ENCODE measurements at places on chromosomes 13 and 19.

GRCh38 chr13:40456397-40456953 is 210.0 kb downstream of the FOXO1 start:
- DNase-seq = no peak

GRCh38 chr19:2035590-2035991 is 15.5 kb downstream of the MKNK2 start:
- DNase-seq = no peak

- no peak for DNase-seq
Measured at GRCh38 chr19:12800923-12801465, 606 bp downstream of the PRDX2 start.

GRCh38 chr13:113029487-113030258 is 60.7 kb downstream of the MCF2L start:
- DNase-seq = peak; percentile 66

GRCh38 chr13:113585896-113586295 is 1.3 kb downstream of the TFDP1 start:
- no peak for DNase-seq

GRCh38 chr13:105665284-105665683 is 870.2 kb downstream of the EFNB2 start:
- no peak for DNase-seq

GRCh38 chr13:77599351-77599750 is 63.8 kb downstream of the SCEL start:
- DNase-seq = no peak

DNA sequence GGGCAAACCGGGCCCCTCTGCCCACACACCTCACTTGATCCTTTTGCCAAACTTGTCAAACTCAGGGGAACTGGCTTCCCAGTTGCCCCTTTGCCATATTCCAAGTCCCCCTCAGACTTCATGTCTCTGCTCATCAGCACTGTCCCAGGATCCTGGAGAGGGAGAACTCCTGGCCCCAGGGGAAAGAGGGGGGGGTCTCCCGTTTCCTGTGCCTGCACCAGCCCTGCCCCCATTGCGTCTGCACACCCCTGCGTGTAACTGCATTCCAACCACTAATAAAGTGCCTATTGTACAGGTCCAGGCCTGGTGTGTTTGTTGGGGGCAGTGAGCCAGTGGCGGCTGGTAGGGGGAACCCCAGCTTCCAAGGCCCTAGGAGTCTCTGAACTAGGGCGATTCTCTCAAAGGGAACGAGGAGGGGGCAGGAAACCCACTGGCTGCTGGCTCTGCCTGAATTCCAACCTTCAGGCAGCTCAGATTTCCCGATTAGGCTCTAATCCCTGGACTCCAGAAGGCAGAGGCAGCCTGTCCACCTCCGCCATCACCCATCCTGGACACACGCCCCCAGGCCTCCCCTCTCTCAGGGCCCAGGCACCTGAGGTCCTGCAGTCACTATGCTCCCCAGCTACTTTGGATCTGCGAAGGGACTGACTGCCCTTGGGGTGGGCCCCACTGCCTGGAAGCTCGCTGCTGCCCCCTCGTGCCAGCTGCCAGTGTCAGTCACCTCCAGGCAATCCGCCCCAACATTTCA is 9.7 kb upstream of the ILF3 start:
- DNase-seq = peak; percentile 84

DNA sequence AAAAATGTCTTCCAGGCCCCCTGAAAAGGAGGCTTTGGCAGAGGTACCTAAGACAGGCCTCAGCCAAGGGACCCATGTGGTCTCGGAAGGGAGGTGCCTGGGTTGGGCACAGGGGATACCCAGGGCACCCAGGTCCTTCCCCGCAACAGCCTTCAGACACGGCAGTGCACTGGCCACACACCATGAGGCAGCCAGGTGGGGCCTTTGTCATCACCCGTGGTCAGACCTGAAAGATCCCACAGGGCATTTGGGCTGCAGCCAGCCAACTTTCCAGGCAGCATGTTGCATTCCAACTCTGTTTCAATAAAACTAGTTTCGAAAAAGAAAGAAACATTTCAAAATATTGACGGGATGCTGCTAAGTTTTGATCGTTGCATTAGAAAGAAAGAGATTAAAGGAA is 4.7 kb upstream of the TUBGCP3 start:
- no peak for DNase-seq

DNA sequence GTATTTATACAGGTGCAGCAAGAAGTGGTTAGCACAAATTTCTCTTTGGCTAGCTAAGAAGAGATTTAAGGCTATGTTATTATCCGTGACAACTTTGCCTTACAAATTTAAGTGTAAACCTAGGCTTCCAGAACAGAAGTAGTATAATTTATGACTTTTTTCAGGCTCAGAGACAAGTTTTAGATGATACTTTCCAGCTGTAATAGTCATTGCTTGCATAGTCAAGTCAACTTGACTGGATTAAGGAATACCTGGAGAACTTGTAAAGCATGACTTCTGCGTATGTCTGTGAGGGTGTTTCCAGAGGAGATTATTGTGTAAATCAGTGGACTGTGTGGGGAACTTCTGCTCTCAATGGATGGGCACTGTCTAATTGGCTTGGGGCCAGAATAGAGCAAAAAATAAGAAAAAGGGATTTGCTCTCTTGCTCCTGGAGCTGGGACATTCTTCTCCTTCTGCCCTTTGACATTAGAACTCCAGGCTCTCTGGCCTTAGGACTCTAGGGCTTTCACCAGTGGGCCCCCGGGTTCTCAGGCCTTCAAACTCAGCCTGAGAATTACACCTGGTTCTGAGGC is 33.0 kb downstream of the CYSLTR2 start:
- no peak for DNase-seq

DNA sequence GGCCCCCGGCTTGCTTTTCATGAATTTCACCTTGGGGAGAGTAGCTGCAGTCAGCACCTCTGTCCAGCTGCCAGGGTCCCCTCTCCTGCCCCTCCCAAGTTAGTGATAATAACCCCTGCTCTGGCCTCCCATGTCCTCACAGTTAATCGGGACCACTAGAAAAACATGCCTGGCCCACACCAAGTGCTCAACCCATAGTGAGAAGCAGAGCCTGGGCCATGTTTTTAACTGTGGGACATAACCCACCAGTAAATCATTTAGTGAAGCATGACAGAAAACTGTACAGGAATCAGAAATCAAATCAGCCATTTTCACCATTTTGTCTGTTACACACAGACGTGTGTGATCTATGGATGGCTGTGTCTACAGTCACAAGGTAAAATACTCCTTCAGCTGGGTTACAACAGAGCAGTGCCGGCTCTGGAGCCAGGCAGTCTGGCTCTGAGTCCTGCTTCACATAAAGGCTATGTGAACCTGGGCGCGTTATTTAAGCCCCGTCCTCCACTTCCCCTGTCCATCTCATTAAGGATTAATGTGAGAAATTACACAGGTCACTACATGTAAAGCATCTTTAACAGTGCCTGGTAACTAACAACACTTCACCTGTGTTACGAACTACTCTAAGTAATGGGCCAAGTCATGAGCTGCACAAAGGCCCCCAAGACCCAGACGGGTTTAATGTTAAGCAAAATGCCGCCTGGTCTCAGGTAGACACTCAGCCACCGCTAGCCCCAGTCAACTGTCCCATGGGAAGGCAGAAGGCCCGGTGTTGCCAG is 7.6 kb upstream of the ECH1 start:
- no peak for DNase-seq

- DNase-seq = no peak
Measured at GRCh38 chr13:37163641-37164265, 58.3 kb upstream of the CSNK1A1L start.

DNA sequence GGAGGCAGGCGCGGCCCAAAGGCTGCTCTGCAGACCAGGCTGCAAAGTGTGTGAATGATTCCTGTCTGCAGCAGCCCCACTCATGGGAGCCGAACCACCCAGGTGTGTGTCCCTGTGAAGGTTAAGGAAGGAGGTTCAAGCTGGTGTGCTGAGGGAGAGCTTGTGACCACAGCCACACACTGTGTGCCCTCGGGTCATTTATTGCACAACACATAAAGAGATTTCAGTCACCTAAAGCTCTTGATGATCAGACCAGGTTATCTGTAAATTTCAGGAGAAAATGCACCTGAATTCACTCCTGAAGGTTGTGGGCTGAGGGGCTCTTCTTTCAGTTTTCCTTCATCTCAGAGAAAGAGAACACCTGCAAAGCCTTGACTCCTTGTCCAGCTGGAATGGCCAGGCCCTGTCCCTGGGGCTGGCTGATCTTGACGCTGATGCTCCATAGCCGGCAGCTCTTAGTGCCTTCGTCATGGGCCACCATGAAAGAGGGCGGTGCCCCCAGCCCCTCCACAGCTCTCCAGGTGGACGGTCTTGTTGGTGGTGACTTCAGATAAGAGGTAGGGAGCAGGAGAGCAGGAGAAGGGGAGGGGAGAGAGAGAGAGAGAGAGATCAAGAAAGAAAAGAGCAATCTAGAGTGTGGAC is 110.8 kb upstream of the C1QTNF9B start:
- DNase-seq = no peak

DNA sequence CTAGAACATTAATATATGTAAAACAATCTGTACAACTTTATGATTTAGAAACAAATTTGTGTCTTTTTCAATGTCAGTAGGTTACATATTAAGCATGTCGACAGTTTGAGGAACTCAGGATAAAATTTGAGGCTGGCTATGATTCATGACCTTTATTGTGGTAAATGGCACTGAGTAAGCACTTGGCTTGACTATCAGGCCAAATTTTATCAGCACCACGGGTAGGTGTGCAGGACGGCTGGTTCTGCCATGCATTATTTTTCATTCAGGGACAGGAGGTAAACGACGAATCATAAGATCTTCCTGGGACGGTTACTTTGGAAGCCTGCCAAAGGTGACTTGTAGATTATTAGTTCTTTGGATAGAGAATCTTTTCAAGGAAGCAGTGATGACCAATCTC is 19.9 kb upstream of the CYP4F8 start:
- no peak for DNase-seq

DNA sequence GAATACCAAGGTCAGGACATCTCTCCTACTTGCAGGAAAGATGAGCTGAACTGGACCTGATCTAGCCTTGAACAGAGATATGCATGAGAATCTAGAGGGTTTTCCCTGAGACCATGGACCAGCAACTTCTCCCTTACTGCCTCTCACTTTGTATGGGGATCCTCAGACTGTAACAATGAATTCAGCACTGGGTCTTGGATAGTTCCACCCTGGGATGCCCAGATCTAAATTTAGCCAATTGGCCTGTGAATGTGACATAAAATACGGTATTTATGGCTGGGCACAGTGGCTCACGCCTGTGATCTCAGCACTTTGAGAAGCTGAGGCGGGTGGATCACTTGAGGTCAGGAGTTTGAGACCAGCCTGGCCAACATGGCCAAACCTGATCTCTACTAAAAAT is 15.3 kb upstream of the LILRA2 start:
- DNase-seq = no peak

DNA sequence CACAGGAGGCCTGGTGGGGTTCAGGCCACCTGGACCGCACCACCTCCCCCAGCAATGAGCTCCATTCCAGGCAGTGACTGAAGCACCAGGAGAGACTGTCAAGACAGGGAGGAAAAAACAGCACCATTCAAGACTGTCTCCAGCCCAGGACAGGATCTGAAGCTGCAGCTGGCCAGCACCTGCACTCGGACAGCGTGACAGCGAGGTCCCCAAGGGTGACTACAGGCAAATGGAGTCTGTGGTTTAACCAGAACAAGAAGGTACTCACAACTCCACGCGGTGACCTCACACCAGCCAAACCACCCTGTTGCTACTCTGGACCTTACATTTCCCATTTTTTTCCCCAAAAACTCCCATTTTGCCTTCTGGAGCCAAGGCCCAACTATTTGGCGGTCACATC is 9.8 kb downstream of the MED26 start:
- DNase-seq = no peak

DNA sequence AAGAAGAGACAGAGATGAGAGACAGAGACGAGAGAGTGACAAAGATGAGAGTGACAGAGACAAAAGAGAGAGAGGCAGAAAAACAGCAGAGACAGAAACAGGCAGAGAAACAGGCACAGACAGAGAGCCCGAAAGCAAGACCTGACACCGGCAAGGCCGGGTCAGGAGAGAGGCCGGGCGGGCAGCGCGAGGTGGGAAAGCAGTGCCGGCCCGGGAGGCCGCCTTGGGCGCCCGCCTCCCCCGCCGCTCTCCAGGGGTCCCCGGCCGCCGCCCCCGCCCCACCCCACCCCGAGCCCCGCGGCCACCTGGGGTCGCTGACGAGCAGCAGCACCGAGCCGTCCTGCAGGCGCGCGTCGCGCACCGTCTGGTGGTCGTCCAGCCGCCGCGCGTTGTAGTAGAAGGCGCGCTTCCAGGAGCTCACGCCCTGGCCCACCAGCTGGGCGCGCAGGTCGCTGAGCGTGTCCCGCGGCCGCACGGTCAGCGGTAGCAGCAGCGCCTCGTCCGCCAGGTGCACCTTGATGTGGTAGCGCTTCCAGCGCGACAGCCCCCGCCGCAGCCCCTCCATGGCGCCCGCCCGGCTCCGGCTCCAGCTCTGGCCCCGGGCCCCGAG is at the start of gene TINCR:
TSS of gene TINCR (minus strand) at position 594 of the 610 bp plus-strand sequence.
- DNase-seq = no peak

DNA sequence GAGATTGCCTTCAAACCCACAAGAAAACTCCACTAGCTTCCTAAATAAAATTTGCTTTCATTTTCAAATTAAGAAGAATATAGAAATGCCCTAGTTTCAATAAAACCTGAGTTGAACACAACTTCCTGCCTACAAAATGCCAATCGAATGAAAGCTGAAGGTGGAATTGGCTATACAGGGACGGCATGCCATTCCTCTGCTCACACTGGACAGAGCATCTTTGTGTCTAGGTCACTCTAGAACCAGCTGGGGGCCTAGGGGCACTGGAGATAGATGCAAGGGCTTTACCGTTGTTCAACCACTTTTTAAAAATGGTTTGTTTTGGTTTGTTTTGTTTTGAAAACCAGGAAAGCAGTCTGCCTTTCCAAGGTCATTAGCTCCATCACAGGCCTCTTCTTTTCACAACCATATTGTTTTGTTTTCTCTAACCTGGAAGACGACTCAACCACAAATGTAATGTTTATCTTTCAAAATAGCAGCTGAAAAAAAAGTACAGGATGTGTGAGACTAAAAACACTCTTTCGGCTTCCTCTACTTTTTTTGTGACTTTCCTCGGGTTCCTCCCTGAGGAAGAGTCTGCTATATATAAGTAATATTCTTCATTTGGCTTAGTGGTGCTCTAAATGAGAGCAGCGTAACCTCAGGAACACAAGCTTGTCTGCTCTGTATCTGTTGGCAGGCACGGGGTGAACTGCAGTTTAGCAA is 11.9 kb upstream of the ITM2B start:
- no peak for DNase-seq

DNA sequence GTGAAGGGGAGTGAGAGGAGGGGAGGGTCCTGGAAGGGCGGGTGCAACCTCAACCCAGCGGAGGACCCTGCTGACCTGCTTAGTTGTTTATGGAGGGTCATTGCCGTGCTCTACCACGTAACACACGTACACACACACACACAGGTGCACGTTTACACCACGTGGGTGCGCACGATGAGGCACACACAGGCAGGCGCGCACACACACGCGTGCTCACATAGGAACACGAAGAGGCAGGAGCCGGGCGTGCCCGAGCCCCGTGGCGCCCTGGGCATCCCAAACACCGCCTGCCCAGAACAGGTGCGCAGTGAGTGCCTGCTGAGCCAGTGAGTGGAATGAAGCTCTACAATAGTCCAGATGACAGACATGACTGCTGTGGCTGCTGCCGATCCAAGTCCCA is 11.2 kb upstream of the MADCAM1 start:
- DNase-seq = no peak
